Astrocyte (in vitro differentiated cells and primary cell): ENCODE measurements at places on chromosomes 13 and 19. TPM values are rescaled to one million over a fixed set of nuclear protein-coding genes. Genes with fewer than 3 reads are reported as not detected.

- H3K4me1 ChIP-seq: peaks cover 12% of the 10 kb centered on the region
- H3K27ac ChIP-seq: no peak overlapping the region
- DNase-seq: no peak
- no peaks in the 10 kb centered on the region for H3K27me3 ChIP-seq
Observed at GRCh38 chr13:59843040-59843439, 320.7 kb downstream of the DIAPH3 start.

DNA sequence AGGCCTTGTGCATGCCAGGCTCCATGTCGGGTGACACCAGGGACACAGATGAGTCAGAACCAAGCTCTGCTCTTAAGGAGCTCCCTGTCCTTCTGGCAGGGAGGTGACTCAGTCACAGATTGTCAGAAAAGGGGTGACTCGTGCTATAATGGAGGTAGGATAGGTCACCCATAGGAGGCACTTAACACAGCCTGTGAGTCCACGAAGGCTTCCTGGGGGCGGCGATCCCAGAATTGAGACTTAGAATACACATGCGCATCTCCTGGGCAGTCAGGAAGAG lies 19.6 kb downstream of the FUZ start:
- H3K27me3 ChIP-seq: no peaks in the 10 kb centered on the region
- peaks cover 4% of the 10 kb centered on the region for H3K4me1 ChIP-seq
- H3K36me3 ChIP-seq: peaks cover 24% of the 10 kb centered on the region
- no peak overlapping the region for H3K4me3 ChIP-seq
- H3K27ac ChIP-seq: no peak overlapping the region

DNA sequence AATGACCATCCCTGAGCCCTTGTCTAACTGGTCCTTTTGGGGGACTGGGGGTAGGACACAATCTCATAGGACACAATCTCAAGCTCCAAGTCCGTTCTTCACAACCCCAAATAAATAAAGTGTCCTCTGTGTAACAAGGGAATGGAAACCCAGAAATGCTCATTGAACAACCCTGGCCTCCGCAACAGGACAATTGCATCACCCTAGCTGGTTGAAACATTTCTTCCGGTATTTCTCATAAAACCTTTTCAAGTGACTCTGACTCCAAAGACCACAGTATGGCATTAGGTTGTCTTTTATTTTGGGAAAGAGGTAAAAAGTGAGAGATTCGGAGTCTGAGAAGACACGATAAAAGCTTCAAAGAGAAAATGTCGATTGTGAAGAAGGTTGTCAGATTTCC lies 186.6 kb downstream of the ZNF536 start:
- no peak for DNase-seq
- no peaks in the 10 kb centered on the region for H3K4me1 ChIP-seq
- H3K27me3 ChIP-seq: no peaks in the 10 kb centered on the region
- no peaks in the 10 kb centered on the region for H3K36me3 ChIP-seq

DNA sequence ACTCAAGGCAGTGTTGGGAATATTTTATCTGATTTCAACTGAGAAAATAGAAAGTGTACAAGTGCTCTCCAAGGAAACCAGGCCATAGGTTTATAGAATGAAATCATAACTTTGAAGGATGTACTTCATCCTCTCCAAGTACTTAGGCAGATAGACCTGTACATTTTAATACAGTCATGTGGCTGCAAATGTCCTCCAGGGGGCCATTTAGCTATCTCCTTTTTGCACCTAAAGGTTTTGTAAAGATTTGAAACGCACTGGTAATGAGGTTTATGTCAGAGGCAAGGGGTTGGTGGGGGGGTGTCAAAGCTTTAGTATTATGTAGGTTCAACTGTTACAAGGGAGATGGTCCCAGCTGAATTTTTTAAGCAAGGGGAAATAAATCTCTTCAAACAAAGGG lies 364.4 kb downstream of the DCT start:
- H3K4me3 ChIP-seq: no peak overlapping the region
- H3K4me1 ChIP-seq: peaks cover 15% of the 10 kb centered on the region
- H3K27me3 ChIP-seq: no peaks in the 10 kb centered on the region
- no peaks in the 10 kb centered on the region for H3K36me3 ChIP-seq
- DNase-seq: no peak

DNA sequence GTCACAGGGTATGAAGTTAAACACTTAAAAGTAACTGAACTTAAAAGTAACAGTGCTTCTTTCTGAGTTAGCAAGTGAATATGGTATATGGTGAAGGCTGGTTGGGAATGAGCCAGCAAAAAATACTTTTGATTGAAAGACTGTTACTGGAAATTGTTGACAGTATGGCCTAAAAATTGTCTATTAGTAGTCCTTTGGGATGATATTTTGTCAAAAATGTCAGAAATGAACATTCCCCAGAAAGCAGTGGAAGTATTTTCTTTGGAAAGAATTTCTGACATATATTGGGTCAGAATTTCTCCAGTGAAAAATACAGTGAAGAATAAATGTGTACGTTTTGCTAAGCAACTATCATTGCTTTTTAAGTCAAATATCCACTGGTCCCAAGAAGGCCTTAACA lies 860.5 kb downstream of the PCDH9 start:
- no peak overlapping the region for H3K4me3 ChIP-seq
- no peaks in the 10 kb centered on the region for H3K27me3 ChIP-seq
- no peaks in the 10 kb centered on the region for H3K36me3 ChIP-seq
- DNase-seq: no peak
- no peaks in the 10 kb centered on the region for H3K4me1 ChIP-seq
- H3K27ac ChIP-seq: no peak overlapping the region

GRCh38 chr19:3338541-3339181 lies 27.7 kb upstream of the NFIC start:
- no peaks in the 10 kb centered on the region for H3K27me3 ChIP-seq
- H3K4me1 ChIP-seq: no peaks in the 10 kb centered on the region
- H3K36me3 ChIP-seq: no peaks in the 10 kb centered on the region
- no peak overlapping the region for H3K27ac ChIP-seq
- DNase-seq: no peak

- no peaks in the 10 kb centered on the region for H3K36me3 ChIP-seq
- no peak overlapping the region for H3K27ac ChIP-seq
- H3K27me3 ChIP-seq: no peaks in the 10 kb centered on the region
- H3K4me3 ChIP-seq: no peak overlapping the region
- peaks cover 14% of the 10 kb centered on the region for H3K4me1 ChIP-seq
- DNase-seq: no peak
Observed at GRCh38 chr19:2615782-2616181, 86.7 kb downstream of the GNG7 start.

GRCh38 chr19:41638641-41639081 lies 11.8 kb upstream of the CEACAM4 start:
- no peak for DNase-seq
- H3K4me1 ChIP-seq: no peaks in the 10 kb centered on the region
- H3K27ac ChIP-seq: no peak overlapping the region
- no peaks in the 10 kb centered on the region for H3K36me3 ChIP-seq
- no peaks in the 10 kb centered on the region for H3K27me3 ChIP-seq

GRCh38 chr13:30720172-30720869 lies 15.0 kb upstream of the ALOX5AP start:
- H3K27ac ChIP-seq: peak overlapping the region; percentile 82
- H3K27me3 ChIP-seq: no peaks in the 10 kb centered on the region
- H3K4me1 ChIP-seq: peaks cover 26% of the 10 kb centered on the region
- no peak for DNase-seq
- no peaks in the 10 kb centered on the region for H3K36me3 ChIP-seq

DNA sequence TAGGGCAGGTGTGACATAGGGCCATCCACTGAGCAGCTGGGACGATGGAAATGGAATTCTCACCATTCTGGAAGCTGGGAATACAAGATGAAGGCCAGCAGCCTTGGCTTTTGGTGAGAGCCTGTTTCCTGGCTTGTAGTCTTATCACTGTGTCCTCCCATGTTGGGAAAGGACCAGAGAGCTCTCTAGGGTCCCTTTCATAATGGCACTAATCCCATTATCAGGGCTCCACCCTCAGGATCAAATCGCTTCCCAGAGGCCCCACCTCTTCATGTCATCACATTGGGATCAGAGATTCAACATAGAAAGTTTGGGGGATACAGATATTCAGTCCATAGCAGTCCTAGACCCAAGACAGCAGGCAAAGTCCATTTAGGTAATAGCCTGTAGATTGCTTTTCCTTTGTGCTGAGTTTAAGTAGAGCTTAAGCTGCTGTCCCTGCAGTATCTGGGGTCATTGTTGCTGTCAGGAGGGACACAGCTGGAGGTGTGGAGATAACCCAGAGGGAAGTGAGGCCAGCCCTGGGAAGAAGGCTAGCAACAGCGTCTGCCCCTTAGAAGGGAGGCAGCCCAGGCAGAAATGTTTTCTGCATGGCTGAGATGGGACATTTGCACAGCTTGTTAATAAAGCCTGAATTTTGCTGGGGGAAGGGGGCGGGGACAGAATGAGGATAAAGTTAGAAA lies 136.5 kb upstream of the GPR12 start:
- no peak overlapping the region for H3K4me3 ChIP-seq
- DNase-seq: no peak
- peaks cover 2% of the 10 kb centered on the region for H3K27me3 ChIP-seq
- no peaks in the 10 kb centered on the region for H3K4me1 ChIP-seq
- no peak overlapping the region for H3K27ac ChIP-seq

- H3K4me3 ChIP-seq: peak within 1 kb of the TSS; percentile 78
- peaks cover 21% of the 10 kb centered on the region for H3K4me1 ChIP-seq
- no peaks in the 10 kb centered on the region for H3K36me3 ChIP-seq
- peak within 1 kb of the TSS; percentile 85 for H3K27ac ChIP-seq
- DNase-seq: peak; percentile 27
- no peaks in the 10 kb centered on the region for H3K27me3 ChIP-seq
Observed at GRCh38 chr19:344625-345319, at the start of gene MIER2. MIER2 (minus strand) TSS chr19:344796; CDS start chr19:344782, 14 bp downstream.

DNA sequence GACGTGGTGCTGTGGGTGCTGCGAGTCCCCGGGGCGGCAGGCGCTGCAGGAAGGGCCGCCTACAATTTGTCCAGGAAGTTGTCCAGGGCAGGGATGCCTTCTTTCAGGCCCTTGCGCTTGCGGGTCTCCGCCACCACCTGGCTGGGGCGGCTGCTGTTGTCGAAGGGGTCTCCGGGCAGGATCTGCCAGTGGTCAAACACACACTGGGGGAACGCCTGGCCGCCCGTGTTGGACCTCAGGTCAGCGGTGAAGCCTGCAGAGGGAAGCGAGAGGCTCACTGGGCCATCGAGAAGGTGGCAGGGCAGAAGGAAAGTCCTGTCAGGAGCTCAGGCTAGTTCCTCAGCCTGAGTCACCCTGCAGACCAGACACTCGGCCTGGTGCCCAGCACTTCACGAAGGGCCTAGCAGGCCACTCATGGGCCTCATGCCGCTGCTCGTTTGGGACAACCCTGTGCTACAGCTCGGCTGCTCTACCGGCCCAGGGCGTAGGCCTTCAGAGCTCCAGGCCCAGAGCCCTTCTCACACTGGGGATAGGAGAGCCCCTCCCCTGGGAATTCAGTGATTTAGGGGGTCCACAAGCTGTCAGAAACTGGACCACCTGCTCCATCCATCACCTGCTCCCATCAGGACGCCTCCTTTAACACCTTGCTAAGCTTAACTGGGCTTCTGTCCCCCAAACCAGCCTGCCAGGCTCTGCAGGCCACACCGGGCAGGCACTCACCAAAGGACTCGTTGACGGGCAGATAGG lies 5.8 kb upstream of the DAPK3 start:
- peaks cover 60% of the 10 kb centered on the region for H3K36me3 ChIP-seq
- peak overlapping the region; percentile 10 for H3K27ac ChIP-seq
- H3K27me3 ChIP-seq: no peaks in the 10 kb centered on the region
- DNase-seq: no peak
- H3K4me1 ChIP-seq: peaks cover 26% of the 10 kb centered on the region

DNA sequence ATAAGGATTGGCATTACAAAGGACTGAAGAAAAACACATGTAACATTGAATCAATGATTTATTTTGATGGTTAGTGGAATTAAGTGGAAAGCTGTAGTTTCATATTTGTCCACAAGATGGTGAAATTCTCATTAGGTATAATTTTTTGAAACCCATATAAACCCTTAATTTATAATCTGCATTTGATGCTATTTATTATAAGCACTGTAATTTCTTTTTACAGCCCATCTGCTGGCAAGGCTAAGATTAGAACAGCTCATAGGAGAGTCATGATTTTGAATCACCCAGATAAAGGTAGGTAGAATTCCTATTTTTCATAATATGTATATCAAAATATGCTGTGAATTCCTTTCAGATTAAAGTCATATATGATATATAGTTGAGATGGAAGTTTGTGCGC lies 62.2 kb downstream of the DNAJC15 start:
- H3K27me3 ChIP-seq: no peaks in the 10 kb centered on the region
- DNase-seq: peak; percentile 14
- H3K36me3 ChIP-seq: no peaks in the 10 kb centered on the region
- no peak overlapping the region for H3K27ac ChIP-seq
- H3K4me1 ChIP-seq: no peaks in the 10 kb centered on the region

- no peak overlapping the region for H3K4me3 ChIP-seq
- peaks cover 42% of the 10 kb centered on the region for H3K36me3 ChIP-seq
- no peak overlapping the region for H3K27ac ChIP-seq
- DNase-seq: no peak
- H3K27me3 ChIP-seq: no peaks in the 10 kb centered on the region
Observed at GRCh38 chr19:12626958-12627357, 16.2 kb downstream of the ZNF791 start.

DNA sequence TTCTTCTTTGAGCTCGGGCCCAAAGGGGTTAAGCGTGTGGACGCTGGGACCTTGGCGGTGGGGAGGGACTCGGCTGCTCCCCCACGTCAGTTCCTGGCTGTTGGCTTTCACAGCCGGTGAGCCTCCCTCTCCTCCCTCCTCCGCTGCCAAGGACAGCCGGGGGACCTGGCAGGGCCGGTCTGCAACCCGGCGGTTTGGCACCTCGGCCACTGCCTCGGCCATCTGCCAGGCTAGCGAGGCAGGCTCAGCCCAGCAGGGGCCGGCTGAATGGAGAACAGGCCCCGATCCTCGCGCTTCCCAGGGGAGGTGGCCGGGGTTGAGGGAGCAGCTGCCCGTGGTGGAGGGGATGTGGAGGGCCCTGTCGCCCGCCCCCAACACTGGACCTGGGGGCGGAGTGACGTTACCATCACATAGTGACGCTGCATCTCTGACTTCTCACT lies 5.0 kb downstream of the TLE5 start:
- H3K27ac ChIP-seq: peak overlapping the region; percentile 12
- peak; percentile 56 for DNase-seq
- H3K36me3 ChIP-seq: peaks cover 12% of the 10 kb centered on the region
- H3K4me1 ChIP-seq: peaks cover 24% of the 10 kb centered on the region
- no peak overlapping the region for H3K4me3 ChIP-seq
- no peaks in the 10 kb centered on the region for H3K27me3 ChIP-seq

- no peaks in the 10 kb centered on the region for H3K4me1 ChIP-seq
- H3K27me3 ChIP-seq: no peaks in the 10 kb centered on the region
- no peak overlapping the region for H3K4me3 ChIP-seq
- DNase-seq: no peak
- peaks cover 2% of the 10 kb centered on the region for H3K36me3 ChIP-seq
Observed at GRCh38 chr13:98521461-98522247, 55.3 kb downstream of the STK24 start.

The SERPINE3 gene
- total RNA-seq: not detected in 2 replicates

The CEACAM5 gene
- total RNA-seq: not detected in 2 replicates

The RNF17 gene
- total RNA-seq: not detected in 2 replicates

The RASGRP4 gene
- total RNA-seq: not detected in 2 replicates

The FAM216B gene
- not detected in 2 replicates for total RNA-seq

The CCDC70 gene
- total RNA-seq: not detected in 2 replicates

The PDX1 gene
- not detected in 2 replicates for total RNA-seq
